ENCODE measurements at places on chromosomes 11 and 22. TPM values are rescaled to one million over a fixed set of nuclear protein-coding genes. Genes with fewer than 3 reads are reported as not detected.

DNA sequence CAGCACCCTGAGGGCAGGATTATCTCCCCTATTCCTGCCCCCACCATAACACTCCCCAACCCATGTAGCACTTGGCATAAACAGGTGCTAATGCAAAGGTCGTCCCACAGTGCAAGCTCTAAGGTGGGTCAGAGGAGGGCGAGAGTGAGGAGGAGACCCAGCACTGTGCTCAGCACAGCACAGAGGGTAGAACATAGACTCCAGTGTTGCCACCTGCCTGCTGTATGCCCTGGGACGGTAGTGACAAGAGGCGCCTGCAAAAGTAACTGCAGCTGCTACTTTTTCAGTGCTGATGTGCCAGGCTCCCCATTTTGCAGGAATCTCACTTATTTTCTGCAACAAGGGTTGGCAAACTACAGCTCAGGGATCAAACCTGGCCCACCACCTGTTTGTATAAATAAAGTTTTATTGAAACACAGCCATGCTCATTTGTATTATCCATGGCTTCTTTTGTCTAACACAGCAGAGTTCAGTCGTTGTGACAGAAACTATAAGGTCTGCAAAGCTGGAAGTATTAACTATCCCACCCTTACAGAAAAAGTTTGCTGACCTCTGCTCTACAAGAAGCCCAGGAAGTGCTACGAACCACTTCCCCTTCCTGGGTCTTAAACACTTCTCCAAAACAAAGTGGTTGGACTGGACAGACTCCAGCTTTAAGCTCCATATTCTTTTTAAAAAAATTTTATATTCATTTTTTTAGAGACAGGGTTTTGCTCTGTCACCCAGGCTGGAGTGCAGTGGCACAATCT, 16.9 kb upstream of the CDC42BPG start:
- H3K4me3 ChIP-seq = no peak overlapping the region
- no peak for DNase-seq
- no peaks in the 10 kb centered on the region for H3K27me3 ChIP-seq

- H3K4me3 ChIP-seq = no peak overlapping the region
- no peak overlapping the region for H3K27ac ChIP-seq
- no peaks in the 10 kb centered on the region for H3K27me3 ChIP-seq
- DNase-seq = peak; percentile 52
- H3K36me3 ChIP-seq = no peaks in the 10 kb centered on the region
These were observed 50.9 kb upstream of the LINC01488 start for GRCh38 chr11:69430566-69430965.

GRCh38 chr11:27470166-27470565, 2.4 kb downstream of the LGR4 start:
- peaks cover 65% of the 10 kb centered on the region for H3K4me1 ChIP-seq
- no peak for DNase-seq
- no peak overlapping the region for H3K27ac ChIP-seq
- H3K27me3 ChIP-seq = no peaks in the 10 kb centered on the region
- no peaks in the 10 kb centered on the region for H3K36me3 ChIP-seq

- H3K4me3 ChIP-seq = no peak overlapping the region
- H3K27me3 ChIP-seq = no peaks in the 10 kb centered on the region
- H3K27ac ChIP-seq = no peak overlapping the region
- DNase-seq = peak; percentile 24
- H3K36me3 ChIP-seq = no peaks in the 10 kb centered on the region
- H3K4me1 ChIP-seq = peaks cover 22% of the 10 kb centered on the region
These were observed 13.8 kb upstream of the IFITM3 start for GRCh38 chr11:334264-334994.

DNA sequence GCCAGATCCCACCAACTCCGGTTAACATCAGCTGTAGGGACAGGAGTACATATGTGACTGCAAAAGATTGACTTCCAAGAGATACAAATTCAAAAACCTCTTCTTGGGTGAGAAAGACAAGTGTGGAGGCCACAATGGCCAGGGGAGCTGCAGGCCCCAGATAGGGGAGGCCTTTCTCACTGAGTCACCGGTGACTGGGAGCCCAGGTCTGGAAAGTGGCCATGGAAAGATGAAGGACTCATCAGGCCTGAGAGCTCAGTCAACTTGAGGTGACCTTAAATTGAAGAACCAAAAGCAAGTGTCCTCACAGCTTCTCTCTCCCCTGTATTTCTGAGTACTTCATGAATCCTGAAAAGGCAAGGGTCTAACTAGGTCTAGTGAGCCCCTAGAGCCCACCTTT, 90.4 kb upstream of the CLPB start:
- no peak for DNase-seq
- no peaks in the 10 kb centered on the region for H3K4me1 ChIP-seq
- H3K36me3 ChIP-seq = no peaks in the 10 kb centered on the region
- H3K4me3 ChIP-seq = no peak overlapping the region
- H3K27me3 ChIP-seq = peaks cover 19% of the 10 kb centered on the region

- no peak overlapping the region for H3K4me3 ChIP-seq
- DNase-seq = no peak
- no peaks in the 10 kb centered on the region for H3K36me3 ChIP-seq
- peaks cover 31% of the 10 kb centered on the region for H3K27me3 ChIP-seq
- H3K4me1 ChIP-seq = no peaks in the 10 kb centered on the region
These were observed 47.2 kb upstream of the MPEG1 start for GRCh38 chr11:59259867-59260475.

DNA sequence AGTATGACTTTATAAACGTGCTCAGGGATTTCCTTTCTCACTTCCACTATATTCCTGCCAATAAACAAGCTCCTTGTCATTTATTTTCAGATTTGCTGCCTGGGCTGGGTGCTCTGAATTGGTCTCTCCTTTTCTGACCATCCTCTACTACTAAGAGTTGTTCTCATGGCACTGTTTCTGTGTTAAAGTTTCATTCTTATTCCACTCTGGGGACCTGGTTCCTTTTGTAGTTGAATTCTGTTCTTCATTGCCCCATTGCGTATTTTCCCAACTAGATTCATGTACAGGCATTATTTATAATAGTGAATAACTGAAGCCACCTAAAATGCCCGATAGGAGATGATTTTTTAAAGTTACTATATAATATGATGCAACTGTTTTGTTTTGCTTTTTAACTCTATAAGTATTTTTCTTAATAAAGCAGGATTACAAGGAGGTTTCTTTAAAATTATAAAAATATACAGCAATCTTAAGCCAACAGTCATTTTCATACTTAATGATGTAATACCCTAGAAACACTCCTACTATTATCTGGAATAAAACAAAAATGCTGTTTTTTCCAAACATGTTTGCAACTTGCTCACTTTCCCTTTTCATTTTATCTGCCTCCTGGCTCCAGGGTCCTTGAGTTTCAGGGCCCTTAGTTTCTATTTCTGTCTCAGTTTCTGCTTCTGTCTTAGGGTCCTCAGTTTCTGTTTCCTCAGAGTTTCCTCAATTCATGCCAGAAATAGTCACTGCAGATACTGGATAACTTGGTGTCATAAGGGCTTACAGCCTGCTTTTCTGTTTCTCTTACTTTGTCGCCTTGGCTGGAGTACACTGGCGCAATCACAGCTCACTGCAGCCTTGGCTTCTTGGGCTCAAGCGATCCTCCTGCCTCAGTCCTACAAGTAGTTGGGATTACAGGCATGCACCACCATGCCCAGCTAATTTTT, 9.8 kb upstream of the FUT4 start:
- H3K27ac ChIP-seq = peak overlapping the region; percentile 93
- DNase-seq = no peak

DNA sequence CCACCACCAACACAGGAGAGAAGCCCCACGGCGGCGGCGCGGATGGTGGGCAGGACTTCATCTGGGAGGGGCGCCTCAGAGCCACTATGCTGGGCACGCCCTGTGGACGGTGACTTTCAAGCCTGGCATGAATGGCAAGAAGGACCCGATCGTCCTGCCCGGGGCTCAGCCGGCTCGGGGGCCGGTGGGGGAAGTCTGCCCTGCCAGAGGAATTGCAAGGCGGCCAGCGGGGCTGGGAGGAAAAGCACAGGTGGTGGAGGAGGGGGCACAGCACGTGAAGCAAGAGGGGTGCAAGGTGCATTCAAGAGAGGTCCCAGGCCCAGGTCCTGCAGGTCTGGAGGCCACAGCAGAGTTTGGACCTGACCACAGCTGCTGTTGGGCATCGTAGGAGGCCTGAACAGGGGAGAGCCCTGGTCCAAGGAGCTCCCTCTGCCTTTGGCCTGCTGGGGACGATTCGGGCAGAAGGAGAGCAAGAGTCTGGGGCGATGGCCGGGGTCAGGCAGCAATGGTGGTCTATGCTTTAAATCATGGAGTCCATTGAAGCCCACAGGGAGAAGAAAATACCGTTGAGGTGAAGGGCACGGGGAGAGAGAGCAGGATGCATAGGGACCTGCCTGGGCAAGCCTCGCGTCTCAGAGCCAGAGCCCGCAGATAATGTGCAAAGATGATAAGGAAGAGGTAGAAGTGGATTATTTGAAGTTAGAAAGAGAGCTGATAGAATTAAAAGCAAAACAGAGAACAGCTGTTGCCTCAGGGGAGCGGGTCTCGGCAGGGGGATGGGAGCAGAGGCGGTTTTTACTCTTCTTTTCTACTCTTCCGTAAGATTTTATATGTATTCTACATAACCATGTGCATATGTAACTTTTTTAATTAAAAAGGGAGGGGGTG, 82.6 kb upstream of the SHISAL1 start:
- no peak overlapping the region for H3K27ac ChIP-seq
- peaks cover 35% of the 10 kb centered on the region for H3K27me3 ChIP-seq
- peak; percentile 85 for DNase-seq

DNA sequence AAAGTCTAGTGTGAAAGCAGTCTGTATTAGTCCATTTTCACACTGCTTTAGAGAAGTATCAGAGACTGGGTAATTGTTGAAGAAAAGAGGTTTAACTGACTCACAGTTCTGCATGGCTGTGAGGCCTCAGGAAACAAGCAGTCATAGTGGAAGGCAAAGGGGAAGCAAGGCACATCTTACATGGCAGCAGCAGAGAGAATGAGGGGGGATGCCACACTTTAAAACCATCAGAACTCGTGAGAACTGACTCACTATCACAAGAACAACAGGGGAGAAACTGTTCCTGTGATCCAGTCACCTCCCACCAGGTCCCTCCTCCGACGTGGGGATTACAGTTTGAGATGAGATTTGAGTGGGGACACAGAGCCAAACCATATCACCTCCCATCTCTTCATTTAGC, 13.8 kb upstream of the TUBA8 start:
- H3K4me1 ChIP-seq = peaks cover 12% of the 10 kb centered on the region
- H3K27me3 ChIP-seq = no peaks in the 10 kb centered on the region
- no peak overlapping the region for H3K4me3 ChIP-seq
- DNase-seq = no peak

- H3K36me3 ChIP-seq = no peaks in the 10 kb centered on the region
- peaks cover 8% of the 10 kb centered on the region for H3K27me3 ChIP-seq
- H3K27ac ChIP-seq = no peak overlapping the region
- no peaks in the 10 kb centered on the region for H3K4me1 ChIP-seq
These were observed 564.2 kb upstream of the KIRREL3 start for GRCh38 chr11:127564810-127565209.

PIK3C2A gene
- 60.4 TPM for total RNA-seq

- peaks cover 8% of the 10 kb centered on the region for H3K4me1 ChIP-seq
- DNase-seq = no peak
- H3K4me3 ChIP-seq = no peak overlapping the region
- H3K36me3 ChIP-seq = no peaks in the 10 kb centered on the region
- H3K27ac ChIP-seq = no peak overlapping the region
These were observed 1295.8 kb downstream of the BRD1 start for GRCh38 chr22:48531761-48532435.

- no peaks in the 10 kb centered on the region for H3K36me3 ChIP-seq
- no peaks in the 10 kb centered on the region for H3K4me1 ChIP-seq
- no peak overlapping the region for H3K27ac ChIP-seq
These were observed 19.8 kb upstream of the PRAME start for GRCh38 chr22:22578702-22579424.

DNA sequence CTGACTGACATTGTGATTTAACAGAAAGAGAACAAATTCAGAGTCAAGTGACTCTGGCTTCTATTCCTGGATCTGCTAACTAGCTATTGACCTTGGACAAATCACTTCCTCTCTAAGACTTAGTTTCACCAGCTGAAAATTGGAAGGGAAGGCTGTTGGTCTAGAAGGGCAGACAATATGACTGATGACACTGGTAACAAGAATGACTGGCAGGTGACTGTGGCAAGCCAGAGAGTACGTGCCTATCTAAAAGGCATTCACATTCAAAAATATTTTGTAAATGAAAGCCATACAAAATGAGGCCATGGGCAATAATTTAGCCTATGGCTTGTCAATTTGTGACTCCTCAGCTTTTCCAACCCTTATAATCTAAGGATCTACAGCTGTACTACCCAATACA, 23.5 kb downstream of the SERGEF start:
- H3K4me3 ChIP-seq = no peak overlapping the region
- no peaks in the 10 kb centered on the region for H3K27me3 ChIP-seq
- H3K4me1 ChIP-seq = peaks cover 36% of the 10 kb centered on the region
- H3K36me3 ChIP-seq = peaks cover 13% of the 10 kb centered on the region
- no peak for DNase-seq
- H3K27ac ChIP-seq = no peak overlapping the region

ACRV1 gene
- total RNA-seq = not detected

YAP1 gene
- 114 TPM for total RNA-seq

GRCh38 chr11:70104961-70105360, 26.8 kb downstream of the ANO1 start:
- H3K4me1 ChIP-seq = peaks cover 22% of the 10 kb centered on the region
- H3K4me3 ChIP-seq = no peak overlapping the region
- DNase-seq = no peak
- H3K27me3 ChIP-seq = peaks cover 20% of the 10 kb centered on the region

SERPIND1 gene
- not detected for total RNA-seq

DNA sequence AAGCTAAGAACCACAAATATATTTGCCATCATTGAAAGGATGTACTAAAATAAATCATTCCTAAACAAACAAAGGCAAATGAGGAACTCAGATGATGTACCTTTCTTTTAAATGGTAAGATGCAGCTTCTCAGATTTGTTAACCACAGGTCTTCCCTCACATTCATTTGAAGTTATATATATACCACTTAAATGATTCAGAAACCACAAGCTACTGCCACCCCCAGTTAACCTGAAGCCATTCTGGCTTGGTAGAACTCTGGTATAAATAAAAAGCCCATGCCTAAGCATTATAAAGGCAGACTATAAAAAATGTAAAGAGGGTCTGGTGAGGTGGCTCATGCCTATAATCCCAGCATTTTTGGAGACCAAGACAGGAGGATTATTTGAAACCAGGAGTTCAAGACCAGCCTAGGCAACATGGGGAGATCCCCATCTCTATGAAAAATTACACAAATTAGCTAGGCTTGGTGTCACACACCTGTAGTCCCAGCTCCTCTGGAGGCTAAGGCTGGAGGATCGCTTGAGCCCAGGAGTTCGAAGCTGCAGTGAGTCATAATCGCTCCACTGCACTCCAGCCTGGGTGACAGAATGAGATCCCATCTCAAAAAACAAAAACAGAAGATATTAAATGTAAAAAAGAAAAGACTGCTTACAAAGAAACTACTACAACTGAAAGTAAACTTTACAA, 1185.3 kb downstream of the JRKL start:
- no peak overlapping the region for H3K4me3 ChIP-seq
- H3K27me3 ChIP-seq = peaks cover 8% of the 10 kb centered on the region
